ENCODE measurements at places on chromosomes 3 and 15.
A peak's percentile ranks its signal among the peaks of the same experiment; 100 is the strongest.

GRCh38 chr15:58179206-58179605 is 41.0 kb downstream of the AQP9 start:
- DNase-seq, result no peak

GRCh38 chr3:99878005-99878404 is 60.3 kb downstream of the CMSS1 start:
- DNase-seq, result no peak

DNA sequence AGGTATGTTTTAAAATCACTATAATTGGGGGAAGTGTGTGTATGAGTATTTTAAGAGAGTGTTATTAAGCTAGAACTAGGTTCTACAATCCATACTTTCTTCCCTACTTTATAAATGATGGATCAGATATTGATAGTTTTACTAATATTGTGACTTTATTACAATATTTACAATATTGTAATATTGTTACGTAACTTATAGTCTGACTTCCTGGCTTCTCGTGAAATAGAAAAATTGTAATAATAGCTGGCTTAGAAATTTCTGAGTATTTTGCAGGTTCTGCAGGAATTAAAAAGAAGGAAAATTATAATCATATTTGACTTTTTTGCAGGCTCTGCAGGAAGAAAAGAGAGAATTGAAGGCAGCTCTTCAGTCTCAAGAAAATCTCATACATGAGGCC is 60.0 kb downstream of the CEP63 start:
- no peak for DNase-seq

DNA sequence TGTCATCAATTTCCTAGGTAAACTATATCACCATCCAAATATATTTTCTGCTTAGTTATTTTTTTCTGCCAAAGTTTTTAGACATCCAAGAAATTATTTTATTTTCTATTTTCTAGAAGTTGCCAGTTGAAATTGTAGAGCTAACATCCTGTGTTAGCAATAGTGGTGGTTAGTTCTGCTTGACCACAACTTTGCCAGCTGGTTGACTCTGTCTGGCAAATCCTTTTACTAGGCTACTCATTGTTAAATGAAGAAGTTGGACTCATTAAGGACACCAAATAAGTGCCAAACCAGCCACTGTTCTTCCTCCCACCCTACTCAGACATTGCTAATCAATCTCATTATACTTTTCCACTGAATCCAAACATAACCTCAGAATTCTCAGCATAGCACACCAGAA is 15.4 kb upstream of the CRBN start:
- no peak for DNase-seq

- DNase-seq, result no peak
Observed at GRCh38 chr15:88684345-88684744, 45.5 kb downstream of the ISG20 start.

- DNase-seq, result no peak
Observed at GRCh38 chr15:74957476-74958035, 984 bp upstream of the RPP25 start.

- DNase-seq, result no peak
Observed at GRCh38 chr15:90942354-90943120, 7.5 kb downstream of the UNC45A start.

- no peak for DNase-seq
Observed at GRCh38 chr15:26453914-26454313, 319.0 kb downstream of the GABRB3 start.

GRCh38 chr3:177338697-177339219 is 141.5 kb upstream of the TBL1XR1 start:
- no peak for DNase-seq

- DNase-seq, result no peak
Observed at GRCh38 chr3:120119846-120120510, 25.7 kb upstream of the GSK3B start.

GRCh38 chr3:175619369-175619768 is 760.2 kb downstream of the NAALADL2 start:
- no peak for DNase-seq

DNA sequence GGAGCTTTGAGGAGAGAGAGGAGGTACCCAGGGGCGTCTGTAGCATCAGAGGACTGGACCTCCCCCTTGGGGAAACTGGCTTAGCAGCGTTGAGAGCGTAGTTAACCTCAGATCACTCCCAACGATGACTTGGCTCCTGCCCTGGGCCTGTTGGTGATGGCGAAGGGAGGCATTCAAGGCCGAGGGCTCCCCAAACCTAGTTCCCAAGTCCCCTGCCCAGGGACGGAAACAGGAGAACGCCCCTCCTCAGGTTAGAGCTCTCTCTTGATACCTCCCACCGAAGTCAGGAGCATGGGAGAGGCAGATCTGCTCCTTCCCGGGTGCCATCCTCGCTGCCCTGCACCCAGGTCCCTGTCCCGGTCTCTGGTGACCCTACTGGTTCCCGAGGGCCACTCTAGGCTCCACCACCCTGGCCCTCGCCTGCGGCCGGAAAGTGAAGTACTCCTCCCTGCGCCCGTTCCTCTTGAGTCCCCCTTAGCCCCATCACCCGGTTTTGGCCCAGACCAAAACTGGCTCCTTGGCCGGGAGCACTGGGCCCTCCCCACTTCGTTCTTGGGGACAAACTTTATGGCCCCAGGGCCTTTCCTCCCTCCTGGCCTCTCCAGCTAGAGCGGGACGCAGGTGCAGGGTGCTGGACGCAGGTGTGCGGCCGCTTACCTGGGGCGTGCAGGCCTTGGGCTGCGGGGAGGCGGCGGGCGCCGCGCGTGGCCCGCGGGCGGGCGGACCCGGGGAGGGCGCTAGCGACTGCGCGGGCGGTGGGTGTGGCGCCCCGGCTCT is 2.6 kb upstream of the SKOR1 start:
- DNase-seq, result no peak

GRCh38 chr3:58117561-58118181 is 93.1 kb downstream of the DNASE1L3 start:
- DNase-seq, result no peak

DNA sequence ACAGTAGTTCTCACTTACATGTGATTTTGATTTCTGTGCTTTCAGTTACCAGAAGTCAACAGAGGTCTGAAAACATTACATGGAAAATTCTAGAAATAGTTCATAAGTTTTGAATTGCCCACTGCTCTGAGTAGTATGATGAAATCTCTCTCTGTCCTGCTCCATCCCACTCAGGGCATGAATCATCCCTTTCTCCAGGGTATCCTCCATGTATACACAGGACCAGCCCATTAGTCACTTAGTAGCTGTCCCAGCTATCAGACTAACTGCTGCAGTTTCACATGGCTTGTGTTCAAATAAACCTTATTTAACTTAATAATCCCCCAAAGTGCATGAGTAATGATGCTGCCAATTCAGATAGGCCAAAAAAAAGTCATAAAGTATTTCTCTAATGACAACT is 38.6 kb downstream of the EPHA3 start:
- DNase-seq, result no peak

DNA sequence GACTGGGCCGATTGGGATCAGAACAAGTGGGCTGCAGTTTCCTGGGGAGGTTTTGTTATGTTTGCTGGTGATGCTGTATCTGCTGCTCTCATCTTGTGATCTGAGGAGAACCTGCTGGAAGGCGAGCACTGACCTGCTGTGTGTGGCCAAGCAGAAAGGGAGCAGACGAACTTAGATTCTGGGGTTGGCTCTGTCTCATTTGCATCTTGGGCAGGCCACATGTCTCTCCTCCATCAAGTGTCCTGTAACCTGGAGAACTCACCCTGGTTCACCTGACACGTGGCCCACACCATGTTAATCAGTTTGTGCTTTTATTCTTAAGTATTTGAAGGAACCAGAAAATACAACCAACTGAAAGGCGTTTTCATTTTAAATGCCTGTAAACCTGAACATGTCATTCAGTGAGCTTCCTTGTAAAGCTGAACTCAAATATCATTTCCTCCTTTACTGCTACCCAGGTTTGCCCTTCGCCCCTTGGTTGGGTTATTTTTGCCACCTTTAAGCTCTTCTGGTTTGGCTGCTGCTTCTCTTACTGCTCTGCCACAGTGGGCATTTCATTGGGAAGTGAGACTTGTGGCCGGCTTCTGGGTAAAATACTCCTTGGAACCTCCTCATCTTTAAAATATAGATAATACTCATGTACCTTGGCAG is 33.5 kb upstream of the TRAK1 start:
- DNase-seq, result no peak

DNA sequence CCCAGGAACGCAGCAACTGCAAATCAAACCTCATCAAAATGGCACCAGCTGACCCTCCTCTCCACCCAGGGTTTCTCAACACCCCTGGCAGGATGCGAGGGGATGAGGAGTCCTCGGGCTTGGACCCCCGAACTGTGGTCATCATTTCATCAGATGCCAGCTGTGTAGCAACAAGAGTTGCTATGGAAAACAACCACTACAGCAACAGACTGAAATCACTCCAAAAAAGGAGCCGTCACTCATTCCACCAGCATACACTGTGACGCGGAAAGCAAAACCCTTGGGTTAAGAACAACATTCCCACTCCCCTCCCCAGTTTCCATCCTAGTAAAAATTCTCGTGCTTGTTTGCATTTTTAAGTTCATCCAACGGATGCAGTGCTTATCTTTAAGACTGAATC is 40.1 kb downstream of the VGLL4 start:
- no peak for DNase-seq

GRCh38 chr3:99504258-99504657 is 134.1 kb upstream of the COL8A1 start:
- DNase-seq, result no peak

GRCh38 chr15:49560045-49560444 is 60.6 kb downstream of the FAM227B start:
- DNase-seq, result no peak

GRCh38 chr3:25751725-25752124 is 31.5 kb downstream of the NGLY1 start:
- DNase-seq, result no peak

GRCh38 chr3:7315037-7315436 is 454.1 kb downstream of the GRM7 start:
- no peak for DNase-seq

DNA sequence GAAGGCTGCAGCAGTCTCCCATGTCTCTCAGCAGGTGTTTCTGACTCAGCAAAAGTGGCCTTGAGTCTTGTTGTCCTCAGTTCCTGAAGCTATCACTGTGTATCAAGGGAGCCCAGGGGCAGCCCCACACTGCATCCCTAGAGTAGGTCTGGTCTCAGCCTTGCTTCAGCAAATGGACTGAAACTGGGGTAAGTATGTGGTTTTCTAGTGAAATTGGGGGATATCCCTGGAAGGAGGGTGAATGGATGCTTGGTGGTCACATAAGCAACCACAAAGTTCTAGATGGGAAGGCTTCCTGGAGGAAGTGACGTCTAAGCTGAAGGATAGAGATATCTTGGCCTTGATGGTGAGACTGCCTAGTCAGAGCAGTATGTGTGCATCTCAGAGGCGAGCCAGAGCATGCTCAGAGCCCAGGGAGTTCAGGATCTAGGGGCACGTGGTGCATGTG is 38.4 kb downstream of the TMEM158 start:
- no peak for DNase-seq

- DNase-seq, result no peak
Observed at GRCh38 chr3:188693435-188693834, 478.3 kb upstream of the TPRG1 start.

DNA sequence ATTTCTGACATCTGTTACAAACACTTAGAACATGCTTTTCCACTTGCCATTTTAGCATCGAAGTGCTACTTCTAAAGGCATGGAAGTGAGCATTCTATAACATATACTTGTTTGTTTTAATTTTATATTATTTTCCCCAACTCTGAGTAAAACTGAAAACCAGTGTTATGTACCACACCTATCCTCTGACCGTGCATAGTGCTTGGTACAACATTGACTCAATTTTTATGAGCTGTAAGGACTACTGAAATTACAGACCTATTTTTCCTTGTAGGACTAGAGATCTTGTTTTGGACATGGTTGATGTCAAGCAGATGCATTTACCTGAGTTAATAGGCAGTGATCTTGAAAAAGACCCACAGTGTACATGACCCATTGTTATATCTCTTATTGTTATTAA is 51.5 kb upstream of the CCNB2 start:
- no peak for DNase-seq

DNA sequence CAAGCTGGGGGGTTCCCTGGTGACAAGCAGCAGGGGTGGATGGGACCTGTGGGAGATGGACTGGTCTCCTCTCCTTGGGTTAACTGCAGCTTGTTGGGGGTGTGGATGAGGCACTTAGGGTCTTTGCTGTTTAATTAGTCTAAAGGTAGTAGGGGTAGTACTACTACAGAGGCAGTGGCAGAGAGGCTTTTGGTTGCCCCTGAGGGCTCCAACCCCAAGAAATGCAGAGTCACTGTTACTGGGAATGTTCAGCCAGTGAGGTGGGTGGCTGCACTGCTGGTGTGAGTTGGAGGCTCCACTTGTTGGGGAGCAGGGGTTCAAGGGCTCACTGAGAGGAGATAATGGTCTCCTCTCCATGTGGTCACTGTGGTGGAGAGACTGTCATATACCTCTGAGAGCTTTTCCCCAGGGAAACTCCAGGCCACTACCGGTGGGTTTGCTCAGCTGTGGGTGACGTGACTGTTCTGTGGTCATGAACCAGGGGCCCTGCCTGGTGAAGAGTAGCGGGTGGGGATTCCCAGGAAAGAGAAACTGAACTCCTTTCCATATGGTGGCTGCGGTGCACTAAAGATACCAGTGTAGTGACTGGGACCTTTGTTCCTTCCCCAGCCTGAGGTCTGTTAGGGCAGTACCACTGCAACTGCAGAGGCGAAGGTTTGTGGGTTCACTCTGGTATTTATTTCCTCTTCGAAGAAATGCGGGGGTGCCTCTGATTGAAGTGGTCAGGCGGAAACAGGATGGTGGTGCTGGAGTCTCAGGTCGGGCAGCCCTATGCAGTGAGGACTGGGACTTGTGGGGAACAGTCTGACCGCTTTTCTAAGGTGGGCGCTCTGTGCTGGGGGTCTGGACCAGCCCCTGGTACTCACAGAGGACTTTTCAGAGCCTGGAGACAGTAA is 68.9 kb upstream of the TNFSF10 start:
- DNase-seq, result peak; percentile 7

GRCh38 chr3:61701011-61701410 is 139.6 kb downstream of the PTPRG start:
- no peak for DNase-seq

- no peak for DNase-seq
Observed at GRCh38 chr3:130823241-130823884, 70.5 kb upstream of the ATP2C1 start.

Data from activated naive CD4-positive, alpha-beta T cell (primary cell).